Cardiac muscle cell (in vitro differentiated cells and primary cell): ENCODE measurements at places on chromosomes 4 and X.
A peak's percentile ranks its signal among the peaks of the same experiment; 100 is the strongest.

DNA sequence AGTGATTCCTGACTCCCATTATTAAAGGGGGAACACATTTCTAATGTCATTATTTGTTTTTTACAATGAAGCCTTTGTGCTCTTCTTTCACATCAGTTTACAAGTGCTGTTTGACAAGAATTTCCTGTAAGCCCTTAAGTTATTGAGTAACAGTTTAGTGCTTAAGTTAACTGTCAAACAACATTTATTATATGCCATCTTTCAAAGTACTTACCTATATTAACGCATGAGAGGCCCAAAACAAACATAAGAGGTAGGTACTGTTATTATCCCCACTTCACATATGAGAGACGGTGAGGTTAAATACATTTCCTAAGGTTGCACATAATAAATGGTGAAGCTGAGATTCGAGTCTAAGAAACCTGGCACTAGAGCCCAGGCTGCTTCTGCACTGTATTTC, 56.0 kb upstream of the MAGED1 start:
- DNase-seq: peak; percentile 0

DNA sequence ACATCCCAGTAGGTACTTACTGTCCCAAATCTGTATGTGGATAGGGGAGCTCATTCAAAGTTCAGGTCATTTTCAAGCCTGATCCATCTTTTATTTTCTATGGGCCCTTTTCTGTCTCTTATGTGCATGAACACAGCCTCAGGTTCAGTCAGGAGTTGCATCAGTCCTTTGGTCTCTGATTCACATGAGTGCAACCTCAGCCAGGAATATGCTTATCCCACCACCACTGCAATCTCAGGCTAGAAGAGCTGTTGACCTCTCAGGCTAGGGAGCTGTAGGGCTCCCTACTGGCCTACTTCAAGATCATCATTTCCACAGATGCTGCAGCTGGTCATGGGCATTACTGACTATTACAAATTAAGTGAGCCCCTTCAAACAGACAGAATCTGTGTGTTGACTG, 27.2 kb downstream of the AASDH start:
- no peak for DNase-seq

- DNase-seq: no peak
Observed at GRCh38 chrX:136779346-136779781, 1.4 kb downstream of the ARHGEF6 start.

GRCh38 chrX:148629434-148629833, 129.0 kb downstream of the AFF2 start:
- no peak for DNase-seq

DNA sequence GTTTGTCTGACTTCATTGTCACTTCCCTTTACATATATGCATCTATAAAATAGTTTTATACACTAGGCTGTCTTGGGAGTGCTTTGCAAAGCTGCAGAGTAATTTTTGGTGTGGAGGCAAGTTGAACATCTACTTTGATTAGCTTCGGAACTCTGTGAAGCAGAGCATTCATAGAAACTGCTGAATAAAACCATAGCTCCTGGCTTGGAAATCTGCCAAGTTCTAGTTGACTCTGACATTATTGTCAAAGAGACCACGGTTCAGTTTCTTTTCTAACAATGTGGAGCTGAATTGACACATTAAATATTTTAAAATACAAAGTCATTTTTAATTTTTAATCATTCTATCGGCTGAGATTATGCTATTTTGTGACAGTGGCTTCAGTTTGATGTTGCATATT, 335.0 kb downstream of the BMPR1B start:
- no peak for DNase-seq

DNA sequence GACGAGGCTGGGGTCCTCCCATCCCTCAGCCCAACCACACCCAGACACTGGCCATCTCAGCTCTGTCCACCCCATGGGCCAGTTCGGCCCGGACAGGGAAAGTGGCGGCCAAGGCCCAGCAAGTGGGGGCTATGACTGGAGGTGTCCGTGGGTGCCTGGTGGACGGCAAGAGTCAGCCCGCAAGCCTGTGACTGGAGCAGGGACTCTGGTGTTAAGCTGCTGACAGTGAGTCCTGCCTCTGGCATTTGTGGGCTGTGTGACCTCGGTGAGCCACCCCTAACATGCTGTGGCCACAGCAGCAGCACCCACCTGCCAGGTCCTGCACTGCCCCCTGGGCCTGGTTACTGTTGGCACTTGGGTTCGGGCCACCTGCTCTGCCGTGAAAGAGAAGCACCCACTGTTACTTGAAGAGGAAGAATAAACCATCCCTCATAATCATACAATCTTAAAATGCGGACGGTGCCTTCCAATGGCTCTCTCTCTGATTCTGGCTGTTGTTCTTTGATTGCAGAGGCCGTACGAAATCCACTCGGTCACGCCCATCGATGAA, 252.0 kb downstream of the EVC2 start:
- no peak for DNase-seq

DNA sequence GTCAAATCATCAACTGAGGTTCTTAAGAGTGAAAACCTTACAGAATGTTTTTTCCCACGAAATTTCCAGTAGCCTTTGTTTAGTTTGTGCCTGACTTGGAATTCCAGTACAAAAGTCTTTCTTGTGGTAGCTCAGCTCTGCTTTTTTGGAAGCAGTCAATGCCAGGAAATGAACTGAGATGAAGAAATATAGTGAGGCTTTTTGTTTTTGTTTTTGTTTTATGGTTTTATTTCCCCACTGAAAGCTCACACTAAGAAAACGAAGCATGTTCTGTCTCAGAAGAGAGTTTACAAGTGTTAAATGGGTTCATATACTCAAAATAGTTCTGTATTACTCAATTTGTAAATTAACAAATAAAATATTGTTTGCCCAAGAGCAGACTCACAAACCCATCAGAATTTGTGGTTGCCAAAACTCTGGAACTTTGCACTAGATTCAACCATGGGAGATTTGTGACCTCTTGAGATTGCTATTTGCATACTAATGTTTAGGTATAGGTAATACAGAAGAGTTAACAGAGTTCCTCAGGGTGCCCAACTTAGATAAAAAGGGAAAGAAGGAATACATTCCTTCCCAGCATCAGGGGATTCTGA, 1060.8 kb downstream of the FAT4 start:
- DNase-seq: peak; percentile 9

- no peak for DNase-seq
Observed at GRCh38 chr4:150008546-150008945, 69.7 kb upstream of the DCLK2 start.

DNA sequence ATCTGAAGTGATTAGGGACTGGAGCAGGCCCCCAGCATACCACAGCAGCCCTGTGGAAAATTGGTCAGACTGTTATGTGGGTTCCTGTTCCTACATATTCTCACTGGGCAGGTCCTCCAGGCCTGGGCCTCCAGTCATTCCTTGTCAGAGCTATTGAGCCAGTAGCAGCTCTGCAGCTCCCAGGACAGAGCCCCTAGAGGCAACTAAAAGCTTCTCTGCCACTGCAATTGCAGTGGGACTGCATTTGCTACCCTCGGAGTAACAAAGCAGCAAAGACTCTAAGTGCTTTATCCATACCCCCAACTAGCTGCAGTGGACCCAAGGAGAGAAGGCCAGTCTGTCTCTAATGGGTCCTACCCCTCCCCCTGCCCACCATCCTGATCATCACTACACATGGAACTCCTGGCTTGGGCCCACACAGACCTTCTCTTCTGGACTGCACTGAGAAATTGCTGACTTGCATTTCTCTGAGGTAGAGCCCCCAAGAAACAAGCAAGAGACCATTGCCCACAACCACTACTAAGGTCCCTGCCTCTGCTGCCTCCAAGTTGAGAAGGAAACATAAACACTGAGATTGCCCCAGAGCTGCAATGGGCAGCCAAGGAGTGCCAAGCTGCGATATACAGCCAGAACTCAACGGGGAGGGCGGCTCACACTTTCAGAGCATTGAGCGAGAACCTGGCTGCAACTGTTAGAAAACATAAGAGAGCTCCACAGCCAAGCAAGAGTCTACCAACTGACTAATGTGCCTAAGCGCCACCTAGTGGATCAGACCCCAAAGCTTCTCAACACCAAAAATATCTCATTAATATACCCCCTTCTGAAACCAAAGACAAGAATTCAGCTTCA, 738.7 kb upstream of the NDST4 start:
- peak; percentile 82 for DNase-seq

DNA sequence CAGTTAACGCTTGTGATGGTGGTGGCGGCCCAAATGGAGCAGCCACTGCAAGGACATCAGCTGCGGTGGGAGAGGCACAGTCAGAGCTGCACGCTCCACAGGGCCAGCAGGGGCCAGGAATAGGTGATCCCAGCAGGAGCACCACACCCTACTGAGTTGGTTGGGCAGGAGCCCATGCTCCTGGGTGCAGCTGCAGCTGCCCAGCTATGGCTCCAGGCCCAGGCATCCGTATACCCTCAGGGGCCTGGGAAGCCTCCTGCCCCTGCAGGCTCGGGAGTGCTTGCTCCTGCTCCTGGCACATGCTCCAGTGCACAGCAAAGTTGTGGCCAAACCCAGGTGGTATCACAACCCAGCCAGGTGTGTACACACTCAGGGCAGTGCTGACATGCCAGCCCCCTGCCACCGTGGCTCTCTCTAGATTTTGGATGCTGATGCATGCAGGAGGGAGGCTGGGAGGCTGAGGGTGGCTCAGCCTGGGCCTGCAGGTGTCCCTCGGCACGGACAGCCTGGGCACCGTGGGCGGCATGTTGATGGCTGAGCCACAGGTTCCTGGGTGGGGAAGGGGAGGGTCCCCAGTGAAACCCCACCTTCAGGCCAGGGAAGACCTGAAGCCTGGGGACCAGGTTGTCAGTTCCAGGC, 150.2 kb downstream of the CXXC4 start:
- no peak for DNase-seq

DNA sequence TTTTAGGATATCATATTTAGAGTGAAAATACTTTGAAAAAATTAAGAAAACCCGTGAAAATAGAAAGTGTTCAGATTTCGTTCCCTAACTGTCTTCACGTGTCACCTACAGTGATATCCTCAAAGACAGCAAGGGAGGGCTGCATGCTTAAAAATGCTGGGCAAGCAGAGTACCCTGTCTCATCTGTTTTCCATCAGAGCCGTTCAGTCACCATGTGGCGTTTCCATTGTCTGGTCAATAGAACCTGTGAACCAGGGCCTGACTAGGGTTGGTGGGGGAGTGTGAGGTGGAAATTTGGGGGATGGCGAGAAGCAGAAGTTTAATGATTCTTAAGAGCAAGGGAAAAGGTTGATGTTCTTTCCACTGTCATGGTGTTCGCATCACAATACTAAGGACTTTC, 173.9 kb downstream of the BMPR1B start:
- no peak for DNase-seq

- DNase-seq: no peak
Observed at GRCh38 chr4:1945124-1945895, 63.5 kb downstream of the NELFA start.

- DNase-seq: no peak
Observed at GRCh38 chr4:98300706-98301105, 39.5 kb downstream of the RAP1GDS1 start.

DNA sequence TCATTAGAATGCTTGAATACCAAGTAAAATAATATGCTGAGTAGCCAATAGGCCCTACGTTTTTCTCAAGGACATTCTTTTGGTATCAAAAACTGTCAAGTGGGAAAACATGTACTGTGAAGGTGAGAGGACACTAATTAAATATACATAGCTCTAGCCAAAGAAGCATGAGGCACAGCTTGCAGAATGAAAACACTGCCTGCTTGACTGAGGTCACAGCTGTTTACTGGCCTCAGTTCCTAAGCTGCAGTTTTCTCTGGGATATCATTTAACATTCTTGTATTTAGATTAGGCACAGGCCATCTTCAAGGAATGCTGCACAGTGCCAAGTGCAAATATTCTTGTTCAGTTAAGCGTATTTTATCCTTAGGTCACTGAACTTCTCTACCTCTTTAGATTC, 78.6 kb downstream of the NAP1L3 start:
- no peak for DNase-seq

- no peak for DNase-seq
Observed at GRCh38 chr4:23773884-23774636, 115.8 kb downstream of the PPARGC1A start.

GRCh38 chr4:56739066-56739777, 58.1 kb upstream of the HOPX start:
- no peak for DNase-seq

- DNase-seq: no peak
Observed at GRCh38 chr4:13285336-13285735, 198.8 kb downstream of the RAB28 start.

- DNase-seq: no peak
Observed at GRCh38 chrX:123188081-123188480, 4.0 kb downstream of the GRIA3 start.

DNA sequence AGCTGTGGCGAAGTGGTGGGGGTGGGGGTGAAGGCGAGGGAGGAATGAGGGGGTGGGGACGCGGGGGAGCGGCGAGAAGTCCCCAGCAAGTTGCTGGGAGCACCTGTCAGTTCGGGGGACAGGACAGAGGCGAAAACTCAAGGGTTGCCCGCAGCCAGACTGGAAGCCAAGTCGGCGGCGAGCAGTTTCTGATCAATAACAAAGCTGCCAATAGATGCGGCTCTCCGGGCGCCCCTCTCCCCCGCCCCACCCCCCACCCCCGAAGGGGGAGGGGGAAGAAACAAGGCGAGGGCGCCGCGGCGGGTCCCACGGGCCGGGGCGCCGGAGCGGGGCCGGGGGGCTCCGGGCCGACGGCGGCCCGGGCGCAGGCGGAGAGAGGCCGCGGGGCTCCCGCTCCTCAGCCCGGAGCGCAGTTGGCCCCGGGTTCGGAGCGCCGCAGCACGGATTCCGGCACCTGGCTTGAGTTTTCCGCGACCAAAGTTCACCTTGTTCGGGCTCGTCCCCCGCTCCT, 379 bp downstream of the PDGFC start:
- DNase-seq: peak; percentile 47

GRCh38 chr4:2837904-2838496, 5.6 kb upstream of the ADD1 start:
- peak; percentile 78 for DNase-seq

GRCh38 chrX:132592880-132593279, 104.0 kb upstream of the MBNL3 start:
- DNase-seq: peak; percentile 49

DNA sequence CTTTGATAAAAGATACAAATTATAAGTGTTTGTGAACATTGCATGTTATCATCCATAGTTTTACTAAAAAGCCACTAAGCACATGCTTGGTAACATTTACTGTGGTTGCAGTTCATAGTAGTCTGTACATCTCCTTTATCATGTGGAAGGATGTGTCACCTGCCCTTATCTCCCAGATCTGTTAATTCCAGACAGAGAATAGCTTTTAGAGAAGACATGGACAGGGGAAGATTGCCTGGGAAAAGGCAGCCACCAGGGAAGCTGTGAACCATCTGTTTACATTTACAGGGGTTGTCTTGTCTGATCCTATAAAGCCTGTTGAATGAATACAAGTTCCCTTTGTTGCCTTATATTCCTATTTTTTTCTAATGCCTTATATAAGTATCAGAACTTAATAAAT, 396.0 kb downstream of the FAT4 start:
- no peak for DNase-seq
